ENCODE measurements at places on chromosomes 2 and 18.

- DNase-seq, result no peak
Observed at GRCh38 chr2:128406736-128407554, 88.3 kb upstream of the HS6ST1 start.

DNA sequence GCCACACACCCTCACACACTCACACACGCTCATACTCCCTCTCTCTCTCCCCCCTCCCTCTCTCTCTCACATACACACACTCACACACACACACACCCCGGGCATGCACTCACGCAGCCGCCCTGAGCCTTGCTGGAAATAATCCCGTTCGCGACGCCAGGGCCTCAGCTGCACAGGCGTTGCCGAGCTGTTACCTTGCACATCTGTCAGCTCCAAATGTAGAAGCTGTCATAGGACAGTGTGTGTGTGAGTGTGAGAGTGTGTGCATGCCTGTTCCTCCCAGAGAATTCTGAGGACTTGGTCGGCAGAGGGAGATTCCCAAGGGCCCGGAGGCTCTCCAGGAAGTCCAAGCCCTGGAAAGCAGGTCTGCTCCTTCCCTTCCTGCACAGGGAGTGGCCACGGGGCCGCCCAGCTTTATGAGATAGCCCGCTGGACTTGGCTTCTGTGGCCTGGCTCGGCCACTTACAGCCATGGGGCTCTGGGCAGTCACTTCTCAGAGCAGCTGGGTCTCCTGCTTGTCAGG lies 8.6 kb downstream of the SPR start:
- no peak for DNase-seq

GRCh38 chr2:66689456-66690051 lies 254.6 kb downstream of the MEIS1 start:
- no peak for DNase-seq

- no peak for DNase-seq
Observed at GRCh38 chr2:26898480-26899078, 50.6 kb downstream of the DPYSL5 start.

DNA sequence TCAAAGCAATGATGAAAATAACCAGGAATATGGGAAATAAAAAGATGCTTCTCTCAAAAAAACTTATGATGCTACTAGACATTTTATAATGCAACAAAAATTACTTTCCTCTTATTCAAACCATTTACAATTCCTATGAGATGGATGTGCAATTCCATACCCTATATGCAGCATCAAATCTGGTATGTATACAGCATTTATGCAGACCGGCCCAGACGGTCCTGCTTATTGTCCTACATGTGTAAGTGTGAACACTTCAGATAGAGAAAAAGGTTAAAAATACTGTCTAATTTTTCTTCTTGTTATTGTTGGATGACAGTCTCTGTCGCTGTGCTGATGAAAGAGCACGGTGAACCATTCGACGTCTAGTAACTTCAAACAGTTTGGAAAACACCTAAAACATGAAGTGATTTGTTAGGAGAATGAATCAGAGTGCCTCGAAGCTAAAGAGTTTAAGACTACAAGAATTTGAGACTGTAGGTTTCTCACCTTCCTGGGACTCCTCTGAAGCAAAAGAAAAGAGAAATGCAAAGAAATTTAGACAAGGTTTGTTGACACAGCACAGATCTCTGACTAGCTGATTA lies 80.8 kb downstream of the ATL2 start:
- no peak for DNase-seq

DNA sequence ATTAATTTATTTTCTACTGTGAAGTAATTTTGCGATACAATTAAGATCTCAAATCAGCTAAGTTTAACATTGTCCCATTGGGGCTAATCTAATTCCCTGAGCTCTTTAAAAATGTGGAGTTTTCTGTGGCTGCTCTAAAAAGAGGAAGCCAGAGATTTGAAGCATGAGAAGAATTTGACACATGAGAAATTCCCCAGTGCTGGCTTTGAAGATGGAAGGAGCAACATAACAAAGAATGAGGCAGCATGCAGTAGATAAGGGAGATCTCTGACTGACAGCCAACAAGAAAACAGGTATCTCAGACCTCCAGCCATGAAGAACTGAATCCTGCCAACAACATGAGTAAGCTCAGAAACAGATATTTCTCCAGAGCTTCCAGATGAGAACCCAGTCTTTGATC lies 308.4 kb downstream of the ZNF804A start:
- no peak for DNase-seq

DNA sequence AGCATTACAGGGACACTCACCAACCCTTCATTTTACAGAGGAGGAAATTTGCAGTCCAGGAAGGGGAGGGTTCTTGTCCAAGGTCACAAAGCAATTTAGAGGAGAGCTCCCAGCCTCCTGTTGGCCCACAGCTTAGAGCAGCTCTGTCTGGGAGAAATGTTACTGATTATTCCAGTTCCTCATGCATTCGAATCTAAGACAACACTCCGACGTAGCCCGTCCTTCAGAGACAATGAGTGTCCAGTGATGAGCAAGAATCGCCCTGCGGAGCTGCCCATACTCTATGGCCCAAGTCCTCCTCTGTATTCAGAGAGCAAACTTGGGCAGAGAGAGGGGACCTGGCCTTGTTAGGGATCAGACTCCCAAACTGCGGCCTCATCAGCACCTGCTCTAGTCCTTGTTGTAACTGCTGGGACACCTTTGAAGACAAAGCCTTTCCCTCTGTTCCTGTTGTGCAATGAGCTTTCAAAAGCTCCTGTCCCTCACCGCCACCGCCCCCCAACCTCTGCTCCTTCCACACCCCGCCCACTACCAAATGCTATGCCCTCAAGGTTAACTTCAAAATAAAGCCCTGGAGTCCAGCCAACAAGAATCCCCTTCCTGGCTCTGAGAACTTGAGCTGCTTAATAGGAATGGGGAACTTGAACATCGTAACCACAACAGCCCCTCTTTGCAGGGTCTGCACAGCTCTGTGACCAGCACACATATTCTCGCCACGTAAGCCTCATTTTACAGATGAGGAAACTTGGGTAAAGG lies 234.8 kb upstream of the SMAD2 start:
- no peak for DNase-seq

- DNase-seq, result no peak
Observed at GRCh38 chr18:78580835-78581339, 398.7 kb upstream of the SALL3 start.

- no peak for DNase-seq
Observed at GRCh38 chr18:62999392-62999791, 284.1 kb downstream of the PHLPP1 start.

DNA sequence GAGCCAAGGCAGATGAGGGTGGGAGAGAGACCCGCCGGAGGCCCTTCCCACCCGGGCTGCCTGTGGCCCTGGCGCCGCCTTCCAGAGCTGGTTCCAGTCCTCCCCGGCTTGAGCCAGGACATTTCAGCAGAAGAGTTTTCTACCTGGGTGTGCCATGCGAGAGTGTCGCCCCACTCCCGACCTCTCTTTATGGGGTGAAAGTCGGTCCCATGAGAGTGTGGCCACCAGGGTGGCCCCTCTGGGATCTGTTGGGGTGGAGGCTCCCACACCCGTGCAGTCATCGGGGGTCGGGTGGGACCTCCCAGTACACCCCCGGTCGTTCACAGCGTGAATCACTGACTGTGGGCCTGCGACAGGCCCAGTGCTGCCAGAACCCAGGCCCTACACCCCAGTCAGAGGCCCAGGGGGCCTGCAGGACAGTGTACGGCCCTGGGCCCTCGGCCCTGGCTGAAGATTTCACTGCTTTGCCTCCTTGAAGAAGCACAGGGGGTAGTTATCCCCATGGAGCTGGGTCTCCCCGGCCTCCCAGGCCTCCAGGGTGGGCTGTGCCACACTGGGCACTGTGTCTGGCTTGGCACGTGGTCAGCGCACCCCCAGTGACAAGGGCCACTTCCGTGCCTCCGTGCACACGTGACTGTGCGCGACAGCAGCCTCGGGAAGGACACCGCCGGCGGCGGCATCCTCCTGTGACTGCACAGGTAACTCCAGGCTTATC lies 5.9 kb downstream of the NFATC1 start:
- no peak for DNase-seq

DNA sequence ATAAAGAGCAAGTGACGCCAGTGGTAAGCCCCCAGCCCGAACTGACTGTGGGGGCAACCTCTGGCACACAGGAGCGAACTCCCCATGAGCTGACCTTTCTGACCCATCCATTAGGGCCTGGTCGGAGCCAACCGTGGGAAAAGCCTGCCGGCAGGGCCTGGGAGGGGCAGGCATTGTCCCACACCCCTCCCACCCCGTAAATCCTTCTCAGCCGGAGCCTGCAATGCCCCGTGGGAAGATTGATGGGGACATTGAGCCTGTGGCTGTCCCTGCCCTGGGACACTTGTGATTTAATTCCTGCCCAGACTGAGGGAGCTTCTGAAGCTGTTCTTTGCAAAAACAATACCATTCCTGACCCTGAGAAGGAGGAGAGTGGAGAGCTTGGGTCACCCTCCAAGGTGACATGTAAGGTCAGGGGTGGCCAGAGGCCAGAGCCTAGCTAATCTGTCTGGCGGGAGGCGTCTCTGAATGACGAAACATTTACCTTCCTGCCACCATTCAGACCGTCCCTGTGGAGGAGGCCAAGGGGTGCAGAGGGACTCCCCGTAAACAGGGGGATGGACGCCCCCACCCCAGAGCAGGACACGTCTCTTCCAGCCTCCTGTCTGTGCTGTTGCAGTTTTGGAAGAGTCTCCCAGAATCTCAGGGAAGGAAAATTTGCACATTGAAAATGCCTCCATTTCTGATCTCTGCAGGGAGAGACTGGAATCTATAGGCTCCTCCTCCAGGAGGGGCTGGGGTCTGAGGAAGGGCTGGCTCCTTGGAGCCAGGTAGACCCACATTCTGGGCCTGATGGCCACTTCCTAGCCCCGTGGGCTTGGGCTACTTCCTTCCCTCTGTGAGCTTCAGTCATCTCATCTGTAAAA lies 51.2 kb upstream of the HS6ST1 start:
- DNase-seq, result no peak

DNA sequence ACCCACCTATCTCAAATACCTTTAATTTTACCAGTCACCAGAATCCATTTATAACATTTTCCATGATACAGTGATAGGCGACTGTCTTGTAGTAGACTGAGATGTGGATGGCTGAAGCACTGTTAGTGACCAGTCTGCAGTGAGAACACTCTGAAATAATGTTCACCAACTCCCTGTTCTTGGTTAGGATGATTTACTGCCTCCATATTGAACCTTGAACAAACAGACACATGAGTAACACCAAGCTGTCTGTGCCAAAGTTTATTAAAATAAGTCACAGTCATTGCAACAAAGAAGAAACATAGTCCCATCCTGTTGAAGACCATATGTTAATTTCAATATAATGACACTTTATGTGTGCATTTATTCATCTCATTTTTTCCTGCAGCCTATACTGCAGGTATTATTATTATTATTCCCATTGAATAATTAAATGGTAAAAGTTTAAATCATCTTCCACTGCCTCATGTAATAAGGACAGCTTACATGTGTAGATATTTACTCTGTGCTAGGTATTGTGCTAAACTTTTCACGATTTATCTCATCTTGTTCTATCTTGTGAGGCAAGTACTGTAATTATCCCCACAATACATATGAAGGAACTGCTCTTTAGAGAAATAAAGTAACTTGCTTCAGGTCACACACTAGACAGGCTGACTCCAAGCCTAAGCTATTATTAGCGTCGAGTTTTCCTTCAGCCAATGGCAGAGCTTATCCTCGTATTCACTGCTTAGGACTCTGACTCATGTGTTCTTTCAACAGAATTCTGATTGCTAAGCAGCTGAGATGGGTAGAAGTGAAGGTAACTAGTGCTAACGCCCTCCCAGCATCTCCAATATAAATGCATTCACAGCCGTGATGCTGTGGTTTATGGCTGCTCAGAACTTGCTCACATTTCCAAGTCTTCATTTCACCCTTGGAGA lies 62.5 kb downstream of the ONECUT2 start:
- DNase-seq, result no peak

- no peak for DNase-seq
Observed at GRCh38 chr2:63044362-63045327, 6.0 kb upstream of the OTX1 start.

- DNase-seq, result no peak
Observed at GRCh38 chr2:208627916-208628315, 221.3 kb downstream of the PTH2R start.

GRCh38 chr2:100699131-100699530 lies 120.8 kb upstream of the NPAS2 start:
- DNase-seq, result no peak

DNA sequence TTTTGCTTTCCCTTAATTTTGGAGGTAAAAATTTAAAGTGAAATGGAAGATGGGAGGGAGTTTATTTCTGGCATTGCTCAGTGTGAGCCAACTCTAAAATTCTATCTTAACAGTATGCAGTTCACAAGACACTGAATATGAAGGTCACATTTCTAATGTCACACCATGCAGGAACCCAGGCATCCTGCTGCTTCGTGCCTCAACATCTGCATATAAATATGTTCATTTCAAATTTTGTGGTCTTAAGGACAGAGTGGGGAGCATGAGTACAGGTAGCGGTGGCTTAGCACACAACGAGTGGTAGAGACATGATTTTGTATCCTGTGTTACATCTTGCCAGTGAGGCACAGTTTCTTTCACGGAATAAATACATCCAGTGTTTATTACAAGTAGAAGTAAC lies 102.4 kb downstream of the ARL4C start:
- no peak for DNase-seq

- no peak for DNase-seq
Observed at GRCh38 chr18:12597760-12598159, 60.1 kb downstream of the SPIRE1 start.

- no peak for DNase-seq
Observed at GRCh38 chr2:98374286-98374685, 28.0 kb downstream of the CNGA3 start.

DNA sequence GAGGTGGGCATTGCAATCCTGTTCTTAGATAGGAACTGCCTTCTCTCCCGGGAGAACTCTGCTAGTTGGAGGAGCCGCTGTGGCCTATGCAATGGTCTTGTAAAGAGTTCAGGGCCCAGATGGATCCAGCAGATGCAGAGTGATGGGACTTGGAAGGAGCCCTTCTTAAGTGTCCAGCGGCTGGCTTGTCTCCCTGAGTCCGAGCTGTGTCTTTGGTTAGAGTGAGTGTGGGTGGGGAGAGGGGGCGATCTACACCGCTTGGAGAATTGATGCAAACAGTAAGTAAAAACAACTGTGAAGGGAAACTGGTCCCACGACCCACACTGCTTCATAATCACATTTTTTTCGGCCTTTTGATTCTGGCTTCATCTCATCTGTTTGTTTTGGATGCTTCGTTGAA lies 89.8 kb upstream of the CYRIA start:
- DNase-seq, result no peak

Measured in iPS-NIHi11 (cell line).